Caki2 (cell line): ENCODE measurements at places on chromosomes 11 and 22. TPM values are rescaled to one million over a fixed set of nuclear protein-coding genes. Genes with fewer than 3 reads are reported as not detected.

The HBG1 gene
- not detected in 2 replicates for total RNA-seq

The FGF3 gene
- not detected in 2 replicates for total RNA-seq

- DNase-seq: no peak
Measured at GRCh38 chr22:45807156-45807915, 135.7 kb downstream of the ATXN10 start.

DNA sequence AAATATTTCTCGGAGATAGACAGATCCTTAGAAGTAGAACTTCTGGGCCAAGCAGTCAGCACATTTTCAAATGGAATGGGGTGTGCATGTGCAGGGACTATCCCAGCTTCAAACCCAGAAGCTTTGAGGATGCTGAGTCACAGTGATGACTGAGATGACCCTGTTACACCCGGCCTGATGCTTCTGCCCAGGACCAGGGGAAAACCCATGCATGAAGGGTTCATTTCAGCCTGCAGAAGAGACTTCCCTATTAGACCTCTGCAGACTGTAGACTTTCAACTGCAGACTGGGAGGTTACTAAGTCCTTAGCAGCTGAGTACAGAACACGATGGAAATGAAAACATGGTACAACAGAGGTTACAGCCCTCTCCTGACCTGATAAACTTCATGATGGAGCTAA lies 3.6 kb upstream of the OR2AT4 start:
- DNase-seq: peak; percentile 70
